ENCODE measurements at places on chromosomes 5 and 9.

GRCh38 chr5:179314606-179315355, 30.5 kb downstream of the ADAMTS2 start:
- DNase-seq: no peak

GRCh38 chr5:167720676-167721260, 570.7 kb upstream of the WWC1 start:
- no peak for DNase-seq

GRCh38 chr5:80198399-80198798, 57.4 kb downstream of the SERINC5 start:
- no peak for DNase-seq

GRCh38 chr9:95074632-95075031, 242.9 kb downstream of the FANCC start:
- no peak for DNase-seq

GRCh38 chr5:5422819-5423515, 490 bp downstream of the ICE1 start:
- DNase-seq: no peak

- no peak for DNase-seq
Observed at GRCh38 chr5:33205727-33206410, 234.9 kb upstream of the TARS1 start.

- no peak for DNase-seq
Observed at GRCh38 chr9:68931821-68932220, 82.1 kb downstream of the PRKACG start.

DNA sequence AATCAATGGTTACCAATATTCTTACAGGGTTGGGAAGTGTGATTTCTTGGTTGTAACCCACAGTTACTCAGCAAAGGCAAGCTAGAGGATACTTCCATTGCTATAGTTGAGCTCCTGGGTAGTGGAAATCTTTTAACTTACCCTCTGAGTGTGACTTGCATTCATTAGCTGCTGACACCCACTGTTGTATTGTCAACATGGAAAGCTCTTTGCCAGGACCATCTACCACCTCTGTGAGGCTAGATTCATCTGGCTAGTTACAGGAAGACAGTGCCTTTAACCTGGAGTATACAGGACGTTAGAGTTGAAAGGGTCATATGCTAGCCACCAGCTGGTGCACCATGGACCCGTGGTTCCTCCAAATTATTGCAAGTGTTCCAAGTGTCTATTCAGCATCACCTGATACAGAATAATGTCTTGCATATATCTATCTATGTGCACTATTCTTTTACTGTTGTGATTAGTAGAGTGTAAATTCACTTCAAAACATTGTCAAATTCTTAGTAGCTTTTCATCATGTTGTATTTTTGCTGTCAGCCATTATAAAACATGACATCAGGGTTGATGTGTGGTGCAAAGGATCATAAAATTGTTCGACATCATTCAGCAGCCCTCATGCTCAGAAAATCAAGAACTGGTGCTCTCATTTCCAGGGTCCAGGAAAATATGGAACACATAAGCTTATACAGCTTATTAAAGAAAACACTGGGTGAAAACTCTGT, 239.0 kb downstream of the PJA2 start:
- no peak for DNase-seq

DNA sequence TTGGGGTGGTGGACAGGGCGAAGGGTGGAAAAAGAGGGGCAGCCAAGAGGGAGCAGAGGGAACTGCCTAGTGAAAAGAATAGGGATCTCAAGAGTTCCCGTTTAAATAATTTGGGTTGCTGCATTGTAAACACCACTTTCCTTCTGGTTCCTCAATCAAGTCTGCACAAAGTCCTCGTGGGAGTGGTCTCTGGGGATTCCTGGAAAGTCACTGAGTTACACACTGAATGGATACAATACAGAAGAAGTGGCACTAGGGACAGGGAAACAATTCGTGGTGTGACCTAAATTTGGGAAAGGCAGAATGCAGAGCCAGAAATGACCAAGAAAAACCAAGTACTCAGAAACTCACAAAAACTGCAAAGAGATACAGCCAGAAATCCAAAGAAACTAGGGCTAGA, 161.7 kb downstream of the CDK5RAP2 start:
- no peak for DNase-seq

DNA sequence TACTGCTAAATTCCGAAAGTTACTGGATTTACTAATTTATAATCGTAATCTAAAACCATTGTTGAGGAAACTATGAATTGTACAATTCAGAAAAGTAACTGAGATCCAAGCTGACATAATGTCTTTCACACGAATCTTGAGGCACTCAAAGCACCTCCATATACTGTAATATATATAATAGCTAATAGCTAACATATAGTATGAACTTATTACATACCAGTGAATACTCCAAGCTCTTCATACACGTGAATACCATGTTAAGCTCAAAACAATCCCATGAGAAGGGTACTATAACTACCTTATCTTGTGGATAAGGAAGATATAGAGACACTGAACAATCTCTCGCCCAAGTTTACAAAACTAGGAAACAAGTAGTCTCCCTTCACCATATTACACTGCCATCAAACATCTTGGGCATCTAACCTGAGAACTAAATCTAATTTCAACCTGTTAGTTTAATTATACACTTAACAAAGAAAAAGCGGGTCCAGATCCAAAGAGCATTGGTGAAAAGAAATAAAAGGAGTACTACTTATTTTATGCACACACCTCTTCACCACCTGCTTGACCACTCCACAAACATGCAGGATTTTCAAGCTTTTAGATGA, 1.0 kb downstream of the NUDCD2 start:
- no peak for DNase-seq

DNA sequence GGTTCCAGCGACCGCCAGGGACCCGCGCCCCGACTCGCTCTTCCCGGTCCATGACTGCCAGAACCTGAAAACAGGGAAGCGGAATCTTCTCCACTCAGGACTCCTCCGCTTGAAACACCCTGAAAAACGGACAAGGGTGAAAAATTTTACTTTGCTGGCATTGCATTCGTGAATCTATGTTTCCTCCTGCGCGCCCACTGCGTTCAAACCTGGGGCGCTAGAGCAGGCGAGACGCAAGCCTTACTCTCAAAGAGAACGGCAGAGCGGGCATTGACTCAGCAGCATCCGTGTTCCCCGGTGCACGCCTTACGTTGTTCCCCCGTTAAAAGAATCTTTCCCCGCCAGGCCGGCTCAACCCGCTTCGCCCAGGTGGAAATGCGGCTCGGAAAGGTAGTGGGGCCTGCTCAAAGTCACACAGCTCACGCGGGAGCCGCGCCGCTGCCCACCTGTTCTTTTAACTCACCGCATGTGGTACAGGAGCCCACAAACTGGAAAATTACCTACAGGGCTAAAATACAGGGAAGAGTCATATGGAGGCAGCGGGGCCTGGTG, 999 bp upstream of the DRD1 start:
- no peak for DNase-seq

- no peak for DNase-seq
Observed at GRCh38 chr5:59919484-59919883, 26.0 kb upstream of the PDE4D start.

GRCh38 chr5:148740966-148741742, 85.3 kb upstream of the ADRB2 start:
- DNase-seq: no peak

DNA sequence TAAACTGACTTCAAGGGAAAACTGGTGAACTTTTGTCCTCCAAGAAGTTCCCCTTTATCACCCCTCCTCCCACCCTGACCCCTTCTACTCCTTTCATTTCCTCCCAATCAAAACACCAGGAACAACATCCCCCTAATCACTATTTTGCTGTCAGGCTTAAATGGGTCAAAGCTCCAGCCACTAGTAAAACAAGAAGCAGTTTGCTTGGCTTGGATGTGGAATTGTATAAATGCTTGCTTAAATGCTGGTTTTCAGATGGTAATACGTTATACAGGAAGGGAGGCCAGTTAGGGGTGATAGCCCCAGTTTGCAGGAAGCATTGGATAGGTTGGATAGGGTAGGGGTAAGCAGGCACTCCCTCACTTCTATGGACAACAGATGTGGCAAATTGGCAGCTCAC, 473.6 kb downstream of the AGTPBP1 start:
- DNase-seq: no peak
